Cardiac fibroblast (primary cell): ENCODE measurements at places on chromosomes 11 and 22.
A peak's percentile ranks its signal among the peaks of the same experiment; 100 is the strongest.

- DNase-seq, result peak; percentile 51
Observed at GRCh38 chr11:47552056-47552565, 821 bp downstream of the CELF1 start.

- DNase-seq, result peak; percentile 68
Observed at GRCh38 chr22:38618682-38619081, 37.5 kb downstream of the FAM227A start.

GRCh38 chr11:113986351-113987140 is 11.6 kb downstream of the HTR3A start:
- DNase-seq, result no peak

- DNase-seq, result no peak
Observed at GRCh38 chr11:57744357-57744756, 3.1 kb downstream of the SELENOH start.

DNA sequence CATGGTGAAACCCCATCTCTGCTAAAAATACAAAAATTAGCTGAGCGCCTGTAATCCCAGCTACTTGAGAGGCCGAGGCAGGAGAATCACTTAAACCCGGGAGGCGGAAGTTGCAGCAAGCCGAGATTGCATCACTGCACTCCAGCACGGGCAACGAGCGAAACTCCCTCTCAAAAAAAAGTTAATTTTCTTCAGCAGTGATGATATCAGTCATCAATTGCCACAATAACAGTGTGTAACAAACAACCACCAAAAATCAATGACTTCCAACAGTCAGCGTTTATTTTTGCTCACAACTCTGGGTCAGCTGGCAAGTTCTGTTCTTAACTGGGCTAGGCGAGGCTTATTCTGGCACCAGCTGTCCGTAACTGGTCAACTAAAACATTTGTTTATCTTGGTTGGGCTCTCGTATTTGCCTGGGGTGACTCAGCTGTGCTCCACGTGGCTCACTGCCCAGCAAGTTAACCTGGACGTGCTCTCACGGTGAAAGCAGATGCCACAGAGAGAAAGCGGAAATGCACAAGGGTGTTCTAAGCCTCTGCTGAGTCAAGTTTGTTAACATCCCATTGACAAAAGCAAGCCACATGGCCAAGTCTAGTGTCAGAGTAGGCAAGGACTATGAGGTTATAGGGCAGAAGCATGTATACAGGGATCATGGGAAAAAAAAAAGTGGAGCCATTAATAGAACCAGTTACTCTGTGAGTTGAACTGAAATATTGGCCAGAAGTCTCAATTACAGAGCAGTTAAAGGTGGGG is 52.1 kb downstream of the LHFPL7 start:
- DNase-seq, result peak; percentile 96

DNA sequence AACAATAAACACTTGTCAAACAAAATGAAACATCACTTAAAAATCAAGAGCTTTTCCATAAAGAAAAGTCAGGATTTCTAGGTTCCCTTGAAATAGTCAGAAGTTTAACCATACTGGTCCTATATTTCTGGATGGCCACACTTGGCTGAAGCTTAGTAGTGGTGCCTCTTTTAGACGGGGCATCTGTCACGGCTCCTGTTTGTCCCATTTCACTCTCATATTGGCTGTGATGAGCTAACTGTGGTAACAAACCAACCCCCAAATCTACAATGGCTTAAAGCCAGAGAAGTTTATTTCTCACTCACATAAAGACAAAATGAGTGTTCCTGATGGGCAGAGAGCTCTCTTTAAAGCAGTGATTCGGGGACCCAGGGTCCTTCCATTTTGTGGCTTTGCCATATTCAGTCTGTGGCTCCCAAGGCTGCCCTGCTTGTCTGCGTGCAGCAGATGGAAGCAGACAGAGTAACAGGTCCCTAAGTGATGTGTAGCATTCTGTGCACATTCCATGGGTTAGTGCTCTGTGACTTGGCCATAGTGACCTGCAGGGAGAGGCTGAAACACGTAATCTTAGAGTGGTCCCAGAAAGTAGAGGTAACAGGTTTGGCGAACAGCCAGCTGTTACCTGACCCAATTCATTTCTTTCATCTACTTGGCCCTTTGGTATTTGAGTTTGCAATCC is 137.4 kb downstream of the HIPK3 start:
- DNase-seq, result no peak

DNA sequence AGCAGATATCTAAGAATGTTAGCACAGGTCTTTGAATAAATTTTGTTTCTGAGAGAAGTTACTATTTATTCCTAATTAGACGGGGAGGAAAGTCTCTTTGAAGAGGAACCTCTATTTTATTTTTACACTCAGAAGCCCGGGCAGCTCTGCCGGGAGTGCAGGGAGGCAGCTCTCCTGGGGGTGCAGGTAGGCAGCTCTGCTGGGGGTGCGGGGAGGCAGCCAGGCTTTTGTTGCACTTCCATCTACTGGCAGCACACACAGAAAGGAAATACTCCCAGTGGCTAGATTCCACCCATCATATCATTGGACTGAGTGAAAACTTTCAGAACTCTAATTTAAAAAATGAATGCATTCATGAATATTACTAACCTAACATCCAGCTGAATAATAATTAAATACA is 24.6 kb downstream of the OR10A6 start:
- DNase-seq, result no peak

GRCh38 chr11:19988598-19988997 is 171.7 kb downstream of the DBX1 start:
- peak; percentile 88 for DNase-seq

- DNase-seq, result peak; percentile 74
Observed at GRCh38 chr22:19974268-19974861, 32.7 kb upstream of the TXNRD2 start.

DNA sequence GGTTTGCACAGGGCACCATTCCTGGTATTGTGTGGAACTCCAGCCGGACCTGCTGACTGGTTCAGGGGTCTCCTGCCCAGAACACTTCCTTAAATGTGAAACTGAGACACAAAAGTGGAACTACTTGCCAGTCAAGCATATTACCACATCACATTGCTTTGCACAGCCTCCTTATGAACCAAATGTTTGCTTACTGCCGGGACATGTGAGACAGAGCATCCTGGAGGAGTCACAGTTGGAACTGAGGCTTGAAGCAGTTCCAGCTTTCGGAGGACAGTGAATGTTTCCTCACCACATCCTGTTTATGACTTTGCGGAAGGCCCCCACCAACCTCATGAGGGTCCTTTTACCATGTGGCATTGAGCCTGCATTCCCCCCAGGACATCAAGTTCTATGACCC is 105.8 kb upstream of the ARHGAP42 start:
- DNase-seq, result no peak

- no peak for DNase-seq
Observed at GRCh38 chr11:78467931-78468330, 50.3 kb upstream of the GAB2 start.

- no peak for DNase-seq
Observed at GRCh38 chr22:27175021-27175838, 517.8 kb downstream of the MIAT start.

GRCh38 chr11:24820541-24820940 is 323.7 kb downstream of the LUZP2 start:
- DNase-seq, result peak; percentile 8

- DNase-seq, result no peak
Observed at GRCh38 chr11:76797341-76798201, 14.4 kb downstream of the TSKU start.

- no peak for DNase-seq
Observed at GRCh38 chr11:3120071-3120792, 44.9 kb downstream of the OSBPL5 start.

- DNase-seq, result peak; percentile 92
Observed at GRCh38 chr11:61961570-61962212, 5.7 kb downstream of the FTH1 start.

GRCh38 chr11:83047515-83048225 is 24.0 kb downstream of the RAB30 start:
- DNase-seq, result peak; percentile 7

GRCh38 chr11:44775366-44775984 is 48.7 kb downstream of the TSPAN18 start:
- DNase-seq, result peak; percentile 47

DNA sequence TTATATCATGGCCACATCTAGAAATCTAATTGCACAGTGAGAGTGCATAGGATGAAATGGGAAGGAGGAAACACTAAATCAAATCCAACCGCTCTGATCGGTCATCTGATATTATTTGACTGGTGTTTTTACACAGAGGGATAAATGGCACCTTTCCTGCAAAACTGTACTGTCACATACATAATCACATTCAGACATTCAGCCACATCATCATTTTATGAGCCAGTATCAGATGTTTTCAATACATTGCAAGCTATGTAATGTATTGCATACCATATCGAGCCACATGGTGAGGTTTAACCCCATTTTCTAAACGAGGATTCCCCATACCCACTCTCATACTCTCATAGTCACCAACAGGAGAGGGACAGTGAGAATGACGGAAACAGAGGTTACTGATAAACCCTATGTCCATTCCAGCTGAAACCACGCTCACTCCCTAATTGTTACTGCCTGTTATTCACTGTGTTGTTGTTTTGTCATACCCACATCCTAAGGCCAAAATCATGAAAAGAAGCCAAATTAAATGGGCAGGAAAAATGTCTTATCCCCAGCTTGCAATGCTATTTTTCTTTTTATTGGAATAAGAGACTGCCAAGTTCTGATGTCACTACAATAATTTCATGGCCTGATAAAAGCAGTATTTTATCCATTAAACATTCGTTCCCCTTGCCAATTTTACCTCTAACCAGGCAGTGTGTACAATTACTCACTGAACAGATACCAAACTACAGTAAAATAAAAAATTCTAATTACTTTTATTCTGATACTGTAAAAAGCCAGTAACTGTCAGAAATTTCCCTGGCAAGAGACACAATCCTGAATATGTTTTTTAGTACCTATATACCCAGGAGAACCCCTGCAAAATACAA is 9.0 kb downstream of the CDON start:
- no peak for DNase-seq

DNA sequence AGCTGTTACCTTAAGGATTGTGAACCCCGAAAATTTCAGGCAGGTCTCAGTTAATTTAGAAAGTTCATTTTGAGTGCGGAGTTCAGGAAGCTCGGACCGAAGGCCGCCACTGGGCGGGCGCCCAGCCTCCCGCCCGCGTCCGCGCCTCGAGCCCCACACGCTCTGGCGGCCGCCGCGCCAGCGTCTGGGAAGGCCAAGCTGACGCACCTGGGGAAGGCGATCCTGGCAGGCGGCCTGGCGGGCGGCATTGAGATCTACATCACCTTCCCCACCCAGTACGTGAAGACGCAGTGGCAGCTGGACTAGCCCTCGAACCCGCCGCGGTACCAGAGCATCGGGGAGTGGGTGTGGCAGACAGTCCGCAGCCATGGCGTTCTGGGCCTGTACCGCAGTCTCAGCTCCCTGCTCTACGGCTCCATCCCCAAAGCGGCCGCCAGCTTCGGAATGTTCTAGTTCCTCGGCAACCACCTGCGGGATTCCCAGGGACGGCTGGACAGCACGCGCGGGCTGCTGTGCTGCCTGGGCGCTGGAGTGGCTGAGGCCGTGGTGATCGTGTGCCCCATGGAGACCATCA is 79.5 kb downstream of the CCDC83 start:
- no peak for DNase-seq

GRCh38 chr11:66543263-66544107 is 2.4 kb downstream of the ZDHHC24 start:
- DNase-seq, result peak; percentile 43

- peak; percentile 98 for DNase-seq
Observed at GRCh38 chr22:50582493-50583293, at the start of gene CHKB. Gene CHKB, minus strand, starts transcription at chr22:50582849. Its CDS starts 68 bp downstream, at chr22:50582781.

GRCh38 chr11:65315204-65315865 is 669 bp downstream of the CDC42EP2 start:
- DNase-seq, result peak; percentile 77

GRCh38 chr11:16788141-16789062 is 50.0 kb downstream of the C11orf58 start:
- DNase-seq, result peak; percentile 86

DNA sequence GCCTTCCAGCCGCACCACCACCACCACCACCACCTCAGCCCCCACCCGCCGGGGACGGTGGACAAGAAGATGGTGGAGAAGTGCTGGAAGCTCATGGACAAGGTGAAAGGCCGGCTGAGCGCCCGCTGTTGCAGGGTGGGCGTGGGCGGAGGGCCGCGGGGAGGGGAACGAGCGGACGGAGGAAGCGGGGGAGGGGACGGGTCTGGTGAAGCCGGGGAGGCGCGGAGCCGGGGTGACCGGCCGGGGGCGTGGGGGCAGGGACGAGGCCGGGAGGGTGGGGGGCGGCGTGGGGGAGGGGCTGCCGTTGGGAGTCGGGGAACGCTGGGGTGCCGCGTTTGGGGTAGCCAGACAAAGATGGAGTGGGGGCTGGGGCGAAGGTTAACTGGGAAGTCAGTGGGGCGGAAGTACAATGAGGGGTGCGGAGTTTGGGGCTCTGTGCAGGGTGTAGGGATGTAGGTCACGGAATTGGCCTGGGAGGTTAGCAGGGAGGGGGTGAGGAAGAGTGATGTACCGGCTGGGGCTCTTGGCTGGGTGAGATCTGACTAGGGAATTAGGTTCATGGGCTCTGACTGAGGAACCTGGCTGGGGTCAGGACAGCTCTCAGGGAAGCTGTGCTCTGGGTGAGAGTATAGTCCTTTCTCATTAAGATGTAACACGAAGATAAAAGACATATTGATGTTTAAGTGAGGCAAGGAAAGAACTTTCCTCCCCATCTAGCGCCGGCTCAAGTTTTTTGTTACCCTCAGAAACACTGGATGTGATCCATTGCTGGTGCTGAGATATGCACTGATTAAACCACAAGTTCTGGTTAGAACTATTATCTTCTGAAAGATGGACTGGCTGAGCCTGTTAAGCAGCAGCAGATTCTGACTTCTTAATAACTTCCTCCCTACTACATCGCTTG is 624 bp downstream of the CBL start:
- DNase-seq, result peak; percentile 25

DNA sequence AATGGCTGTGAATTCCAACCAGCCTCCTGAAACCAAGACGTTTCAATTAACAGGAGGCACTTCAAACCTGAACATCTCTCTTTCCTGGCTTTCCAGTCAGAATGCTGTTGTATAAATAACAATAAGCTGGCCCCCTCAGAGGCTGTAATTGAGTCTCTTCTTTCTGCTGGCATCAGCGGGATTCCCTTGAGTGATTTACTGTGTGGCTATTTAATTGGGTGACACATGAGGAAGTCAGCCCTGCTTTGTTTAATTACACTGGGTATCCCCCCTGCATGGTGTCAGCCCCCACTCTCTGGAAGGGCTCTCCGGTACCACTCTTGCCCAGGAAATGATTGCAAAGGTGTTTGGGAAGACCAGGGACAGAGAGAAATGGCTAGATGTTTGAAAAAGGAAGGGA is 101.6 kb downstream of the NTM start:
- no peak for DNase-seq

- no peak for DNase-seq
Observed at GRCh38 chr11:129275828-129276227, 83.7 kb upstream of the ARHGAP32 start.

- no peak for DNase-seq
Observed at GRCh38 chr22:26302726-26303125, 126.3 kb upstream of the ASPHD2 start.

DNA sequence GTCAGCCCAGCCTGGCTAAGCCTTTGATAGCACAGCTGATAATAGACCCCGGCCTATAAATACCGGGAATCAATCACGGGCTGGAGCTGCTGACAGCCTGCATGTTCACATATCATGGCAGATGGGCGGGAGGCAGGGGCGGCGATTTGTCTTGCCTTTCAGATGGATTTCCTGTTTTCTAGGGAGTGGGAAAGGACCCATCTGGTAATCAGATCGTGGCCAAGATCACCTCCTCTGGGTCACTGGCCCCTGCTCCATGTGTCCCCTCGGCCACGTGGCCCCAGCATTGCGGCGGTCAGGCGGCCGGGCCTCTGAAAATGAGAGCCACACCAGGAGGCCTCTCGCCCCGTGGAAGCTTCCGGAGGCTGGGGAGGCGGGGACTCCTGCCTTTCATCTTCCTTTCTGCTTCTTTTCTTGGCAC is 36.6 kb downstream of the SMIM38 start:
- no peak for DNase-seq
